A549 (cell line): ENCODE measurements at places on chromosomes 16 and 17.

GRCh38 chr16:53090591-53091411, 36.0 kb downstream of the CHD9 start:
- DNase-seq = no peak

DNA sequence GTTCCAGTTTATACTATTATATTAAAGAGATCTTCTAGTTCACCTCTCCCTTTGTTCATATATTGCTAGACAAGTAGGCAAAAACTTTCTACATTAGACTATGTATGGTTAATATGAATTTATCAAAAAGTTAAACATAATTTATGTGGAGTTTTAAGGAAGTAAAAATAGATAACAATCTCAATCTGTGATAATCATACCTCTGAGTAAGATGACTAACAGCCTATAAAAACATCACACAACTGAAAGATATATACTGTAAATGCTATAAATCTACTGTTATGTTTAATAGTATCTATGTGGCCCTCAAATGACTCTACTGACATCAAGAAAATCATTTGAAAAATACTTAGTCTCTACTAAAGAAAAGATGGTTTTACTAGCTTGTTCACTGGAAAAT, 37.1 kb downstream of the AP1G1 start:
- no peak for DNase-seq

DNA sequence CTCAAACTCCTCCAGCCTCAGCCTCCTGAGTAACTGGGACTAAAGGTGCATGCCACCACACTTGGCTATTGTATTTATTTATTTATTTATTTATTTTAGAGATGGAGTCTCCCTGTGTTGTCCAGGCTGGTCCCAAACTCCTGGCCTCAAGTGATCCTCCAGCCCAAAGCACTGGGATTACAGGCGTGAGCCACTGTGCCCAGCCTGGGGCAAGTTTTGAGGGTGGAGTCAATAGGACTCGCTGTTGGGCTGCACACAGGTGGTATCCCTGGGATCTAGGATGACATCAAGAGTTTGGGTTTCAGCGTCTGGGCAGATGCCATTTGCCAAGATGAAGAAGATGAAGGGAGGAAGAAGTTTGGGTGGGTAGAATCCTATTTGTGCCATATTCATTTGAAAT, 213.9 kb downstream of the GSG1L start:
- no peak for DNase-seq

DNA sequence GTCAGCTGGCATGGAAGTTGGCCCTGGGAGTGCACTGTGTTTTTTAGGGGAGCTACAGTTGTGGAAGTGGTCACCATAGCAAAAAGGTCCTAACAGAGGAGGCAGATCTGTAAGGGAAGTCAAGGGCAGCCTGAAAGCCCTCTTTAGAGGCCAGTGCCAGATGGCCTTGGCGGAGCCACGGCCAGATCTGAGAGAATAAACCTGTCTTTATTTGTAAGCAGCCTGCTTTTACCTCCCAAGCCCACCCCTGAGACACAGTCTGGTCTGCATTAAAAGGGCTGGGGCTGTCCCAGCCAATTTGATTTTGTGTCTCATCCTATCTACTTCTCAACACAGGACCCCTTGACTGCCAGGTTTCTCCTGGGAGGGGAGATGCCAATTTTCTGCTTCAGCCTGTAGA, 51.0 kb upstream of the NOL11 start:
- DNase-seq = no peak

DNA sequence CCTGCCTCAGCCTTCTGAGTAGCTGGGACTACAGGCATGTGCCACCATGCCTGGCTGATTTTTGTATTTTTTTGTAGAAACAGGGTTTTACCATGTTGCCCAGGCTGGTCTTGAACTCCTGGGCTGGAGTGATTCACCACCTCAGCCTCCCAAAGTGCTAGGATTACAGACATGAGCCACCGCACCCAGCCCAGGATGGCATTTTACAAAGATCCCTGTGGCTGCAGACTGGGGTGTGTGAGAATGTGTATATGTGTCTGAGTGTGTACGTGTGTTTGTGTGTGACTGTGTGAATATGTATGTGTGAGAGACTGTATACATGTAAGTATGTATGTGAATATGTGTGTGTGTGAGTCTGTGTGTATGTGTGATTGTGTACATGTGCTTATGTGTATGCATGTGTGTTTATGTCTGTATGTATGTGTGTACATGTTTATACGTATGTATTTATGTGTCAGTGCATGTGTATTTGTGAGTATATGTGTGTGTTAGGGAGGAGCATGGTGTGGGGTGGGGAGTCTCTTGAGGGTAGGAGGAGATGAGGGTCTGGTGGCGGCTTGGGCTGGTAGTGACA, 17.0 kb downstream of the RPTOR start:
- no peak for DNase-seq

DNA sequence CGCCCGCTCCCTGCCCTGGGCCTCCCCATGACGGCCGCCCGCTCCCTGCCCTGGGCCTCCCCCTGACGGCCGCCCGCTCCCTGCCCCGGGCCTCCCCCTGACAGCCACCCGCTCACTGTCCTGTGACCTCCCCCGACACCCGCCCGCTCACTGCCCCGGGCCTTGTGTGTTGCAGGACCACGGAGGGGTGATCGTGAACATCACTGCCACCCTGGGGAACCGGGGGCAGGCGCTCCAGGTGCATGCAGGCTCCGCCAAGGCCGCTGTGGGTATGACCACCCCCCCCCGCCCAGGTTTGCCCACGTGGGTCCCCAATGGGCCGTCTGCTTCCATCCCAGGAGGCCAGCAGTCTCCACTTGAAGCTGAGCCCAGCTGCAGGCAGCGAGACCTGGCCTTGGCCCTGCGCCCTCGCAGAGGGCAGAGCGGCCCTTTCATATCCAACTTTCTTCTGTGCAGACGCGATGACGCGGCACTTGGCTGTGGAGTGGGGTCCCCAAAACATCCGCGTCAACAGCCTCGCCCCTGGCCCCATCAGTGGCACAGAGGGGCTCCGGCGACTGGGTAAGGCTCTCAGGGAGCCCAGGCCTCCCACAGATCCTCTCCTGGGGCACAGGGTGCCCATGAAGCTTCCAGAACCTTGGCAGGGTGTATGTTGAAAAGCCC, 9.0 kb downstream of the DECR2 start:
- no peak for DNase-seq

GRCh38 chr17:8360260-8360659, 16.2 kb downstream of the KRABD2 start:
- DNase-seq = no peak

DNA sequence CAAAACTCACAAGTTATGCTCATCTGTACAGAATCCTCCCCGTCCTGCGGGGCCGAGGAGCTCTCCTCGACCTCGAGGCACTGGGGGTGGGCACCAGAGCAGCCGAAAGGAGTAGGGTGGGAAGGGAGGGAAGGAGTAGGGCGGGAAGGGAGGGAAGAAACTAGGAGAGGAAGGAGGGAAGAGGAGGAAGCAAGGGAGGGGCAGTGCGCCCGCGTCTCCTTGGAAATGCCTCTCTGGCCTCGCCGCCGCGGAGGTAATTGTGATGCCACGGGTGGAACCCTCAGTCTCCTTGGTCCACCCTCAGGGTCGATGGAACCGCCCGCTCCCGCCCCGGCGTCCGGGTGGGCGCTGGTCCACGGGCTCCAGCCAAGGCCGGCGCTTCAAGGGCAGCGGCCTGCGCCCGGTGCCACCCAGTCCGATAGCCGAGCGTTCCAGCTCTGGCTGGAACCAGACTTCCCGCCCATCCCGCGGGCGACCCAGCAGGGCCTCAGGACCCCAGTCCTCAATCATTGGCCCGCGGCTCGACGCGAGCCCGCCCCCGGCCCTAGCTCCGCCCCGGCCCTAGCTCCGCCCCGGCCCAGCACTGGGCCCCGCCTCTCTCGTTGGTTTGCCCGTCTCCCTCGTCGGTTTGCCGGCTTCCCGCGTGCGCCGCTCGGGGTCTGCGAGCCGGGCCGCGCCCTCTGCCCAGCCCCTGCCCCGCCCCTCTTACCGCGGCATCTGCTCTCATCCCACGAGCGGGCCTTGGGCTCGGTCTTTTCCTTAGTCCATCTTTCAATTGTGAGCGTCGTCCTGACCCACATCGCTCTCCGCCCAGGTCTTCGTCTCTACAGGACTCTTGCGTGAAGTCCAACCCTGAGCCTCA, 596 bp downstream of the PROCA1 start:
- peak; percentile 92 for DNase-seq

GRCh38 chr17:32104158-32104557, 38.1 kb upstream of the RHOT1 start:
- no peak for DNase-seq

DNA sequence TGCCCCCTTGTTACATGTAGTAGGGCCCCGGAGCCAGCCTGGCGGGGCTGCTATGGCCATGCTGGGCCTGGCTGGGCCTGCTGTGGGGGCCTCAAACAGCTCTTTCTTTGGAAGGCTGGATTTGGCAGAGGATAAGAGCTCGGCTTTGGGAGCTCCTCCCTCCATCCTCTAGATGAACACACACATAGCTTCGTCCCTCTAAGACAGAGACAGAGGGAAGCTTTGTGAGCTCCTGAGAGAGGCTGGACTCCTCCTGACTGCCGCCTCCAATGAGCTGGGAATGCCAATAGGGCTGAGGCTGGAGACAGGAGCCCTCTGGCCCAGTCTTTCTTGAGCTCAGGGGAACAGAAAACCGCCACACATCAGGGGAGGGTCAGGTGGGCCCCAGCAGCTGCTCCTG, 37.3 kb upstream of the CDC42EP4 start:
- no peak for DNase-seq

GRCh38 chr16:13453938-13454553, 465.9 kb upstream of the ERCC4 start:
- DNase-seq = peak; percentile 16

- no peak for DNase-seq
Observed at GRCh38 chr17:57135789-57136291, 50.8 kb downstream of the AKAP1 start.

DNA sequence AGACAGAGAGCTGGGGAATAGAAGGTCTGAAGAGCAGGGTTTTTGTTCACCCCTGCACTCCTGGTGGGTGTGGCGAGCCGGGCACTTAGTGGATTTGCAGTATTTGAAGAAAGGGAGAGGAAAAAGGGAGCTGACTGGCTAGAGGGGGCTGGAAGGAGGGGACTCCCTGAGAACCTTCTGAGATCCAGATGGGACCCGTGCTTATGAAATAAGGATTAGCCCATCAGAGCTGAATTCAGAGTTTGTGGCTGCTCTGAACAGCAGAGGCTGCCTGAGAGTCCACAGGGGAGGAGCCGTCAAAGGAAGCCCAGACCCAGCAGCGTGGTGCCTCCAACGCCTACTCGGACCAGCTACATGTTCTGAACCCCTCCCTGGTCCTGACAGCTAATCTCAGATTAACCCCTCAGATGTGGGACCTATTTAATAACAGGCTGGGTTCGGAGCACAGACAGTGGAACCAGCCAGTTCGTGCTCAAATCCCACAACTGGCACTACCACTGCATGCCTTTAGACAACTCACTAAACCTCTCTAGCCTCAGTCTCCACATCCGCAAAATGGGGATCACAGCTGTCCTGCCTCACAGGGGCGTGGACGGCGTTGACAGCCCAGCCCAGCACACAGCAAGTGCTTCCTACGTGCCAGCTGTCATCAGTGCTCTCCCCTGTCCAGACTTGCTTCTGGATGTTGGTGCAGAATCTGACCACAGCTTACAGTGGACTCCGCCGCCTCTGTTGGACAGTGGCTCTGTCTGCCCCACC, 70.6 kb downstream of the DYNLRB2 start:
- no peak for DNase-seq

- no peak for DNase-seq
Observed at GRCh38 chr16:1427473-1428461, 3.1 kb upstream of the PERCC1 start.

DNA sequence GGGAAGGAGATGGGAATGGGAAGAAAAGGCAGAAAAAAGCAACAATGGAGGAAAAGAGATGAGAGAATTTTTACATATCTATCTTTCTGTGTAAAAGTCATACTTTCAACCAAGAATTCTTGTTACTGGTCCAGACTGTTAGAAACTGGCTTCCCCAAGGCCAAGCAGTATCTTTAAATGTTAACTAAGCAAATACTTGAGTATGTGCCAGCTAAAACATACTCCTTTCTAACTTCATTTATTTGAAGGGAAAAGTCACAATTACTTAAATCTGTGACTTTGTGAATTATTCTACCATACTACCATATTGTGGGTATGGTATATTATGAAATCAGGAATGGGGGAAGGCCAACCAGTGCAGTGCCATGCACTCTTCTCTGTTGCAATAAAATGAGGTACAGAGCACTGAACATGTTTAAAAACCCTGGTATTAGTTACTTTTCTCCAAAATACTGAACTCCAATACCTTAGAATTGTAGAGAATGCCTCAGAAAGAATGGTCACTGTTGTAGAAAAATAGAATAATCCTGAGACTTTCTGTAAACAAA, 92.3 kb upstream of the C17orf78 start:
- no peak for DNase-seq

DNA sequence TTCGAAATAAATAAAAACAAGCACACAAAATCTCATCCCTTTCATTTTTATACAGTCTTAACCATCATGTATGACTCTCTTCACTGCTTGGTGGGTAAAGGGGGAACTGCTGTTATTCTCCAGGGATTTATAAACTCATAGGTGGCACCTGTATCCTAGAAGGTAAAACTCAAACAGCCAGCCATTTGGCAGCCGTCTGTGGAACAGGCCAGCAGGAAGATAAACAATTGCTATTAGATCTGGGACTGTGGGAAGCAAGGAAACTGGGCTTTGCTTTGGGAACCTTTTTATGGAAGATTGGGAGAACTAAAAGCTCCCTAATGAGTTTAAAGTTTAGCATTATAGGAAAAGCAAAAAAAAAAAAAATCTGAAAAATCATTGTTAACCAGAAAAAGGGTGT, 126.0 kb downstream of the TANGO6 start:
- no peak for DNase-seq

GRCh38 chr16:1414532-1415260, at the start of gene UNKL:
TSS of gene UNKL (minus strand) at chr16:1414704. CDS start at chr16:1414691, 13 bp downstream.
- no peak for DNase-seq

GRCh38 chr17:74147056-74147835, 56.2 kb upstream of the RPL38 start:
- no peak for DNase-seq

DNA sequence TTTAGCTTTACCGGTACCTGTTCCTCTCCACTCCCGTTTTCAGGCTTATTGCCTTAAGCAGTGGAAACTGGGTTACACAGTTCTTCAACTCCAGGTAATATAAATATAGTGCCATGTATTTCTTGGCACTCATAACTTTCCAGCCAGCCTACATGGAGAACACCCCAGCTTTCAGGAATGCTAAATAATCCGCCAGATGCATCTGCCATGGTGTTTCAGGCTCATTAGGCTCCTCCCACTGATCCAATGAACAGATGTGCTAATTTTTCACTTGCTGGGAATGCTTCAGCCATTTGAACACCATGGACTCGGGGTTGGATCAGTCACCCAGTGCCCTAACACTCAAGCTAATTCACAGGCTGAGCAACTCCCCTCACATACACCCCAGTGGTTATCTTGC, 4.6 kb downstream of the ANKFN1 start:
- DNase-seq = no peak

- DNase-seq = no peak
Observed at GRCh38 chr17:82878527-82878926, 38.7 kb upstream of the ZNF750 start.
